H54 (cell line): ENCODE measurements at places on chromosomes 6 and 20.

DNA sequence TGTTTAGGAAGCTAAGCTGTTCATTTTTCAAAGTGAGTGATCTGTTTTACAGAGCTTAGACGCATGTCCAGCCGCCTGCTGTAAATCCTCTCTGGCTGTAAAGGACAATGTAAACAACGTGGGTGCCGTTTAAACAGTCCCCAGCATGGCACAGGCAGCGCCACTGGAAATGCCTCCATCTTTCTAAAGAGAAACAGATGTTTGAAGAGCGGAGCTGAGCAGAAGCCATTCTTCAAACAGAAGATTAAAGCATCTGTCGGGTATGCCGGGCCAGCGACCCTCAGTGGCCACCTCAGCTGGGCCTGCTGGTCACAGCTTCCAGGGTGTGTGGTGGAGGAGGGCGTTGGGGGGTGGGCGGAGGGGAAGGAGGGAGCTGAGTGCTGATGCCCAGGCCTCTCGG lies 138.6 kb downstream of the ERMARD start:
- no peak for DNase-seq

DNA sequence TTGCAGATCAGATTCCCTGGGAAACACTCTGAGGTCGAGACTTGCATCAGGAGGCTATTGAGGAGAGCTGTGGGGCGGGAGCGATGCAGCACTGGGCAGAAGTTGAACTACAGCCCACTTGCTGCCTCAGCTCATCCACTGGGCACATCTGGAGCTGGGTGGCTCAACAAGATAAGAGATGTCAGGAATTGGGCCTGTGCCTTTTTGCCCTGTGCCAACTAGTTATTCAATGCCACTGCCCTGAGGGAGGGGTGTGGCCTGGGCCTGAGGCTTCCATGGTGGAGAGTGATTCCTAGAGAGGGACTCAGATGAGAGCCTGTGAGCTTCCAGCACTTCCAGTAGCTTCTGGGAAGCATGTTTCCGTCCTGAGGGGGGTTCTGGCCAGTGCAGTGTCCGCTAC lies 32.7 kb downstream of the BRPF3 start:
- DNase-seq, result no peak

DNA sequence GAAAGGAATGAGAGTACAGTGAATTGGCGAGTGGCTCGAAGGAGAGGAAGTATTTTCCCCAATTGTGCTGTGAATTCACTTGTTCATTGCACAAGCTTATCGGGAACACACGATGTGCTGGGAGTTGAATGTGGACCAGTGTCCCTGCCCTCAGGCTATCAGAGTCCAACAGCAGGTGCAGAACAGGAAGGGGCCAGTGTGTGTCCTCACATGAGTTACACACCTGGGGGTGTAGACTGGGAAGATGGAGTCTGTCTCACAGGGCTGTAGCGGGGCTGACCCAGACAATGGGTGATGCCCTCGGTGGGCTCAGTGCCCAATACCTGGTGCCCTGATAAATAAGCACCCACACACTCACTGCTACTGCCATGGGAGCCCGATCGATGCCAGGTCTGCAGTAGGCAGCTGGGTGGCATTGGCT lies 14.4 kb downstream of the DUSP22 start:
- DNase-seq, result no peak

- no peak for DNase-seq
Observed at GRCh38 chr6:37827603-37828265, 8.2 kb downstream of the ZFAND3 start.

DNA sequence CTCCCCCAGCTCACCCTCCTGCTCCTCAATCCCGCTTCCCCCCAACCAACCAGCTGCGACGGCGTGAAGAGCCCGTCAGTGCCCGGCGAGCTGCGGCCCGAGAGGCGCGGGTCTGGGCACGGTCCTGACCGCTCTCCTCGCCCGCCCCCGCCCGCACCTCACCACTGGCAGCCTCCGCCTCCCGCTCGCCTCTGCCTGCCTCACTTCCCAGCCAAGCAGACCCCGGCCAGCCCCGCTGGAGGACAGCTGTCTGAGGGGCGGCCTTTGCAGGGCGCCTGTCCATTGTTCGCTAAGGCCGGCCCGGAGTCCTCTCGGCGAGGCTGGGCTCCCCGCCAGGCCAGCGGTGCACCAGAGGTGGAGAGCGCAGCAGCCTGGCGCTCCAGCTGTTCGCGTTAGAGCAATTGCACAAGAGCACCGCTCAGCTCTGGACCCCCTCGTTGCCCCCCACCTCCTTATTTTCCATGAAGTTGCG lies 1.3 kb downstream of the SOBP start:
- DNase-seq, result no peak
